Cerebellum (tissue), 4 donors: ENCODE measurements at places on chromosomes 6 and 20.

DNA sequence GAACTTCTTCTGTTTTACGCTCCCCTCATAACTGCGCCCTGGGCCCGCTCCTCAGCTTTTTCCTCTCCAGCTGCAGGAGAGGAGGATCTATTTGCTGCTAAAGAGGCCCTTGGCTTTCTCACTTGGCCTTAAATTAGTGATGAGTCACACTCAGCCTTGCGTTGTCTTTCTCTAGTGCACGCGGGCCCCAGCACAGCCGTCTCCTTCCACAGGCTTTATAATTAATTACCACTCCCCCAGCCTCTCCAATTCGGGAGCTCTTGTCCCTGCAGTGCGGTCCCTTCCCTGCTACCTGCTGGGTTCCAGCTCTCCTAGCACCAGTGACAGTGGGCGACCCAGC lies 25.2 kb downstream of the PACSIN1 start:
- DNase-seq, result no peak

- DNase-seq, result no peak
These were observed 480.2 kb upstream of the CHD6 start for GRCh38 chr20:42098418-42098817.

GRCh38 chr6:1016329-1017302 lies 295.3 kb upstream of the FOXQ1 start:
- no peak for DNase-seq

DNA sequence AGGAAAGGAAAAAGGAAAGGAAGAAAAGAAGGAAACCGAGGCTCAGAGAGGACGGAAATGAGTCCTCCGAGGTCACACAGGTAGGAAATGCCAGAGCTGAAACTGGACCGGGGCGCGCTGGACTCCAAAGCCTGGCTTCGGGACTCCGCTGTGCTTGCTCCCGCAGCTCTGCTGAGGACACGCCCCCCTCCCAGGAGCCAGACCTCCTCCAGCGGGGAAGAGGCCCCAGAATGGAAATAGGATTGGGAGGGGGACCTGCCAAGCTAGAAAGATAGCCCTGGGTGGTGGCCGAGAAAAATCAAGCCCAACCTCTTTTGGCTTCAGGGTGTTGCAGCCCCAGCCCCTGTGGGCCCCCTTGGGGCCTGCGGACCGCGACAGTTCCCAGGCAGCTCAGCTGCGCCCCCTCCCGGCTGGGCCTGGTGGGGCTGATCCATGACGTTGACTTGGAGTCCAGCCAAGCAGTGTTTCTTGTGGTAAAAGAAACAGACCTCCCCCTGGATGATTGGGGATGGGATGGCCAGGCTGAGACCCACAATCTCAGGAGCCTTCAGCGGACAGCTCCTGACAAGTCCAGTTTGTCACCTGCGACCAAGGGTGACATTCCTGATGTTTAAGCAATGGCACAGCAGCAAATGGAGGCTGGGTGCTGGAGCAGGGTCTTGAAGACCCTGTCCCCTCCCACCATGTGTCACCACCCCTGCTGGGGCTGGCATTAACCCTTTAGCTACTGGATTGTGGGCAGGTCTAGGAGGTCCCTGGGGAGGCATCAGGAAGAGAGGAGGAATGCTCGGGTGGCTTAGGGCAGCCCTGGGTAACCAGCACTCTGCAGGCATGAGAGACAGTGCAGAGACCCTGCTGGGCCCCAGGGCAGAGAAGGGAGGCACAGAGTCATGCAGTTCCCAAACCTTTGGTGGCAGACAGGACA lies 55.4 kb downstream of the RIPOR3 start:
- no peak for DNase-seq

GRCh38 chr6:37830225-37830624 lies 10.7 kb downstream of the ZFAND3 start:
- no peak for DNase-seq

- DNase-seq, result no peak
These were observed 1.7 kb upstream of the TOMM34 start for GRCh38 chr20:44961870-44962267.
